Anterior cingulate cortex (tissue), 58 donors: ENCODE measurements at places on chromosomes 1 and 21.

GRCh38 chr1:230631477-230631876, 10.8 kb upstream of the COG2 start:
- DNase-seq, result no peak

DNA sequence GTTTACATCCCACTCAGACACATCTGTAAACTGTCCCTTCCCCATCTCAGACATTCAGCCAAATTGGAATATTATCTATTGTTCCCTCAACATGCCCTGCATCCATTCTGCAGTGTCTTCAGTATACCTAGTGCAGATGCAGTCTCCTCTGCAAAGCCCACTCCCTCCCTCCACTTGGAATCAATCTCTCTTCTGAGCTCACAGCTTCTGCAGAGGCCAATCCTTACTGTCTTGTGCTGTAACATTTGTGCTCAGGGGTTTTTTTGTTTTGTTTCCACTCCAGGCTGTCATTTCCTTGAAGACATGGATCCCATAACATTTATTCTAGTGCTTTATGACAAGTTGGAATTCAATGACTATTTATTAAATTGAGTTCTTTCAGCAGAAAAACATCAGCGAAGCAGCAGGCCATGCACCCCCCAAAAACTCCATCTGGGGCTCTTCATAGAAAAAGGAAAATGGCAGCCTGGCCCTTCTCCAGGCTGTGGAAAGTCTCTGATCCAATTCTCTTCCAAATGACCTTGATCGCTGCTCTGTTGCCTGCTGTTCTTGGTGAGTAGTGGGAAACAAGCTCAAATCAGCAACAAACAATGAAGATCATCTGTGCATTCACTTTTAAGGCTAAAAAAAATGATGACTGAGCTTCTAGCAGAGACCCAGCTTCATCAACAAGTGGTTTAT, 8.7 kb downstream of the C4BPA start:
- DNase-seq, result no peak

- peak; percentile 80 for DNase-seq
Observed at GRCh38 chr21:45555557-45556301, 13.5 kb upstream of the SLC19A1 start.

DNA sequence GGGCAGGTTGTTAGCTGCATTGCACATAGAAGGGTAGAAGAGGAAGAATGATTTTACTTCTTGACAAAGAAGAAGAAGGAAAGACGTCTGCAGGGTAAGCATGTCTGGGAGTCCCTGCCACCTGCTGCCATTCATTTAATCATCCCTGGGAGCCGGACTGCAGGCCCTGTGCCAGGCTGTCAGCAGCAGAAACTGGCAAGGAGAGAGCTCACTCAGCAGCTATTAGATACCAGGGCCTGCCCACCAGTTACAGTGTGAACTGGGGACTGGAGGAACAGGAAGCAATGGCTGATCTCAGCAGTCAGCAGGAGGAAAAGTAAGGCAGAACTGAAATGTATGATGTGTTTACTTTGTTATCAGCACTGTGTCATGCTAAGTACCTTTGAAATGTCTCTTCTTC, 75.7 kb upstream of the C1orf87 start:
- DNase-seq, result no peak

DNA sequence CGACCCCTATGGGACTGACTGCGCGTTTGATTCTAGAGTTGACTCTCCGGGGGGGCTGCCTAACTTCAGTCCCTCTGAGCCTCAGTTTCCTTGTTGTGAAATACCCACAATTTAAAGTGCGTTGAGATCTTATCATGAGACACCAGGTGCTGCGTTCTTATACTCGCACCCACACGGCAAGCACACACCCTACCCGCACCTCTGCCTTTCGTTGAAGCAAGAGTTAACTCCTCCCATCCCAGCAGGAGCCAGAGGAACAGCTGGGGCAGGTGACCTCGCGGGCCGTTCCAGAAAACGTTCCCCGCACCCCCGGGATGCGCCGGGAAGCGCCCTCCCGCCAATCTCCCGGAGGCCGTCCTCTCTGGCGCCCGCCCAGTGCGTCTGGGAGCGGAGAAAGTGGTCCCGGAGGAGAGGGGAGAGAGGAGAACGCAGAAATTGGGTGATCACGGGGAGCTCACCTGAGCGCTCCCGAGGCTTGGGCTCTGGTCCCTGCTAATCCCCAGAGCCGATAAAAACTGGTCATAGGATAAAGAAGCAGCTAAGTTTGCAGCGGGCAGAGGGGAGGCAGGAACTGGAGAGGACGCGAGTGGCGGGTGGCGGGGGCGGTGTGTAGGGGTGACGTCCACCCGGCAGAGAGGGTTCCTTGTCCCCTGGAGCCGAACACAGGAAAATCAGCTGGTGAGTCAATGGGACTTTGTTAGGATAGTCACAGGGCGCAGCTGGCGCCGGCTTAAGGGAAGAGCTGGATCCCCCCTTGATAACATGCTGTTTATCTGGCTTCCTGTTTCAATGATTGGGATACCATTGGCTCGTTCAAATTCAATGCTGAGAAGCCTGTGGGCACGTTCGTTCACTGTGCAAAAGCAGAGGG, 869 bp downstream of the NAV1 start:
- peak; percentile 74 for DNase-seq

- DNase-seq, result no peak
Observed at GRCh38 chr1:3598051-3598491, 13.2 kb downstream of the MEGF6 start.

GRCh38 chr1:156384007-156384406, 15.0 kb downstream of the RHBG start:
- no peak for DNase-seq

DNA sequence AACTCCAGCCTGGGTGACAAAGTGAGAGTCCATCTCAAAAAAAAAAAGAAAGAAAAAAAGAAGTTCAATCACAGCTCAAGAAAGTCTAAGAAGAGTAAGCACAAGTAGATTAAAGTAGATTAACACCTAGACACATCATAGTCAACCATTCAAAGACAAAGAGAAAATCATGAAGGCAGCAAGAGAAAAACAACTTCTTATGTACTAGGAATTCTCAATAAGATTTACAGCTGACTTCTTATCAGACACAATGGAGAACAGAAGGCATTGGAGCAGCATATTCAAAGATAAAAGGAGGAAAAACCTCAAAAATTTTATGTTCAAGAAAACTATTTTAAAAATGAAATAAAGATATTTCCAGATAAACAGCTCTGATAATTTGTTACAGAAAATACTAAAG, 147.3 kb downstream of the LBR start:
- no peak for DNase-seq

- DNase-seq, result no peak
Observed at GRCh38 chr1:87144981-87145380, 183.7 kb upstream of the LMO4 start.

DNA sequence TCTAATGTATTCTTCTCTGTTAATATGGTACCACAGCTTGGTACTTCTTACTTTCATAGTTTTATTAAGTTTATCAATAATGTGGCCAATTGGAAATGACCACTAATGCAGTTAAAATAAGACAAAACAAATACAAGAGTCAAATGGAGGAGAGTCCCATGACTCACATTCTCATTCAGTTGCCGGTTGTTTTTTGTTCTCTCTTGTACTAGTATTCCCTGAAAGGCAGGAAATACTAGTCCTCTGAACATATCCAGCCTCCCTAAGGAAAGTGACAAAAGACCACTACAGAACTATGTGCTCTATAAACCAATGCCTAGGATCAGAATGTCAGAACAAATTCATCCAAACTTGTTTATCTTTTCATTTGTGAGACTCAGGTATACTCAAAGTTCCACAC, 165.2 kb upstream of the SAMSN1 start:
- no peak for DNase-seq

GRCh38 chr1:245606157-245606725, 451.5 kb downstream of the KIF26B start:
- no peak for DNase-seq

GRCh38 chr1:214337511-214337910, 56.6 kb downstream of the SMYD2 start:
- no peak for DNase-seq

DNA sequence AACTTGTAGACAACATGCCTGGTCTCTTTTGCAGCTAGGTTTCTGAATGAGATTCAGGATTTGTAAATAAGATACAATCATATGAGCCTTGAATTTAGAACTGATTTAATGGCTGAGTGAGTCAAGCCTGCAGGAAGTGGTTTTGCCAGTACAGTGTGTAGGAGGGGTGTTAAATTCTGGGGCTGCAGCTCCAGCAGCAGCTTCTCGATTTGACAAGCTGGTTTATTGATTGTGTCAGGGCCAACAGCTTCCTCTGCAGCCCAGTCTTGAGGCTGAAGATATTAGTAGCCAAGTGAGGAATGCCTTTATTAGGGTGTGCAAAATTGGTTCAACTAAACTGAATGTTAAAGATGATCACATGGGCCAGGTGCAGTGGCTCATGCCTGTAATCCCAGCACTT, 11.5 kb upstream of the PLA2G5 start:
- no peak for DNase-seq

- no peak for DNase-seq
Observed at GRCh38 chr1:197440715-197441114, 172.7 kb downstream of the CRB1 start.

DNA sequence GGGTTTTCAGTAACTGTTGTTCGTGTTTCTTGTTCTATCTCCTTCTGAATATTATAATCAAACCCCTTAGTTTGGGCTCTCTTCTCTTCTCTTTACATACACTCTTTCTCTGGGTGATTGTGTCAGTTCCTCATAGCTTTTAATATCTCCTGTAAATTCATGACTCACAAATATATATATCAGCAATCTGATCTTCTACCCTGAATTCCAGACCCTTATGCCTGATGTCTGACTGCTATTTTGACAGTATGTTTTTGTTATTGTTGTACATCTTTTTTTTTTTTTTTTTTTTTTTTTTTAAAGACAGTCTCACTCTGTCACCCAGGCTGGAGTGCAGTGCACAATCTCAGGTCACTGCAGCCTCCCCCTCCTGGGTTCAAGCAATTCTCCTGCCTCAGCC, 70.8 kb upstream of the MPC2 start:
- DNase-seq, result no peak
